ENCODE measurements at places on chromosomes 3 and 15.

DNA sequence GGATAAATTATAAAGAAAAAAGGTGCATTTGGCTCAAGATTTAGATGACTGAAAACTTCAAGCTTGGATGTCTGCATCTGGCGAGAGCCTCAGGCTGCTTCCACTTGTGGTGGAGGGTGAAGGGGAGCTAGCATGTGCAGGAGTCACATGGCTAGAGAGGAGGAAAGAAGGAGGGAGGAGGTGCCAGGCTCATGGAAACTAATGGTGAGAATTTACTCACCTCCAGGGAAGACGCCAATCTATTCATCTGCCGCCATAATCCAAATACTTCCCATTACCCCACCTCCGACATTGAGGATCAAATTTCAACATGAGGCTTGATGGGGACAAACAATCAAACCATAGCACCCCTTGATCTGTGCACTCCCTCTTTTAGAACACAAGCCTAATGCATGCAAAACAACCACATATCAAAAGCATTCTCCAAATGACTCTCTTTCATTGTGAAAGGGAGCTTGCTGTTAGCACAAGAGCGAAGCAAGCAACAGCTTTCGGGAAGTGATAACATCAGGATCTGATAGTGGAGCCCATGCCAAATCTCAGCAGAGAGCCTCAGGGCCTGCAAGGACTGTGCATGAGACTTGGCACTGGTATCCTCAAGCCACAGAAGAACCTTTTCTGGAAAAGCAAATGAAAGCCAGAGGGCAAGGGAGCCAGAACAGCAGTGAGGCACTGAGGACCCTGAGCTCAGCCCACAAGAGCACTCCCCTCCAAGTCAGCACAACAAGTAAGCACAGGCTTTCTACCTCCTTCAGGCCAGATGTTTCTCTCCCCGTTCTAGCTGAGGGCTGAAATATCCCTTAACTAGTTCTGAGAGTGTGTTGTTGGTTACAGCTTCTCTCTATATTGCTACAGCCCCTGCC lies 50.2 kb upstream of the THBS1 start:
- no peak for DNase-seq

DNA sequence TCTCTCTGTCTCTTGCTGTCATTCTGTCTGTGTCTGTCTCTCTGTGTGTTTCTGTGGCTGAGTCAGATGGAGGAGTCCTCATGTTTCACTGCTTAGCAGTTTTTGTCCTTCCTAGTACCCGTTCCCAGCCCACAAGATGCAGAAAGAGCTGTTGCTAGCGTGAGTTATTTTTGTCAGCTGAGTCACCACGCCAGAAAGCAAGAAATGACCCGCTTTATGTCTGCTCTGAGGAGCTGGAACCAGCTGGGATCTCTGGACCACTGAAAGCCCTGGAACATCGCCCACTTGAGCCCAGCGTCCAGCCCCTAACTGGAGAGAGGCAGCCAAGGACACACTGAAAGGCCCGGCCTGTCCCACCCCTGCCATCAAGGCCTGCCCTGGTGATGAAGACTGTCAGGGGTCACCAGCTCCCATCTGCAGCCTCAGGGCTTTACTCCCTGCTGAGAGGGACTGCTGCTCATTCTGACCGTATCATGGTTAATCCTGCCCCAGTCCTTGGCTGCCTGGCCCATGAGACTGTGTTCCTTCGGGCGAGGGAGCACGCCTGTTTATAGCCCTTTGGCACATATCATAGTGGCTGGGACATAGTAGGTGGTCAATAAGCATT lies 101.7 kb upstream of the TPM1 start:
- DNase-seq, result peak; percentile 96

- no peak for DNase-seq
Observed at GRCh38 chr3:33030802-33031201, 66.1 kb downstream of the GLB1 start.

DNA sequence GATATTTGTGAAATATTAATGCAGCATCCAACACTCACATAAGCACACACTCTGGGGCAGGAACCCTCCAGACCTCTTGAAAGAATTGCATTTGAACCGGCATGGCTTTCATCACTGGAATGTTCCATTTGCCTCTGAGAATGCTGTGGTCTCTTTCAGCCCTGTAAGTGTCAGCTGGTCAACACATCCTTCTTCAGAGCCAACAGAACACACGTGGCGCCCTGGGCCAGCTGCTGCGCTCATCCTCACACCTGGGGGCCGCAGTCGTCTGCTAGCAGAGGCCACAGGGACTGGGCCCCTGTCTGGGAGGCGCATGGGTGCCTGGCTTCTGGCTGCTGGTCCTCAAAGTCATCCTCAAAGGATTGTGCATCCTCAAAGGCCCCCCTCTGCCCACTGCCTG lies 71.4 kb upstream of the HERC1 start:
- DNase-seq, result no peak

DNA sequence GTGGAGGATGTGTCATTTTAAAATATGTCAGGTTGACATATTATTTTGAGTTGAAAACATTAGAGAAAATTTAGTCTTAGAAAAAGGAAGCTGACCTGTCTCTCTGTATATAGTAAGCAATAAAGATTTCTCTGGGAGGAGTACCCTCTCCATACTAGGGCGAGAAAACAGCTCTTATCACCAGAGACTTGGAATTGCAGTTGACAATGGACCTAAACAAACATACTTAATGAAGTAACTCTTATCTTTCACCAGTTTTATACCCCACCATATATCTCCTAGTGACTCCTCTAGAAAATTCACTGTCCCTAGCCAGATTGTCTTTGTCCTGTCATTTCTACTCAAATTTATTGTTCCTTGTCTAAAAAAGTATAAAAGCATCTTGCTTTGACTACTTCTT lies 7.2 kb upstream of the GATM start:
- no peak for DNase-seq

DNA sequence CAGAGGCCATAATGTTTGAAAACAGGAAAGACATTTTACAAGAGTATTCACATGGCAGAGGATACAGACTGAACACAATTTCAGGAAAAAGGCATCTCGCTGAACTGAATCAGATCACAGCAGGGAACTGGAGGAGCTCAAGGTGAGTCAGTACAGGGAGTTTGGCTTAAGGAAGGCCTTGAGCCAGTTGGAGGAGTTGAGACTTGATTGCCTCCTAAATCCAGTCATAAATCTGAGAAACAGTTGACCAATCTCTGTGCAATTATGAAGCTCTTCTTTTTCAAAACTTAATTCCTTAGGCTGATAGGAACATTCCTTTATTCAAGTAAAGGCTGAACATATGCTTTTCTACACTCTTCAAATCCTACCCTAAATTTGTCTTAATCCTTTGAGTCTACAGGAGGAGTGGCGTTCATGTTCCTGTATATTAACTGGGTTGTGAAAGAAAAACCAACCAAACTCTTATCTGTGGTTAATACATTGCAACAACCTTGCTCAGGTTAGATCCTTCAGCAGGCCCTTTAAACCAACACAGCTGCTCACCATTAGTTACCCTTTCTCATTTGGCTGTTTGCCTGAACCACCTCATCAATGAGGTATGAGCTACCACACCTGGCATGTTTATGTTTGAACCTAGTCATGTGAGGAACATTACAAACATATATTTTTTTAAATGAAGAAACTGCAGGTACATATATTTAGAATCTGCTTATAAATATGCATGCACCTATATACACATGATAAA lies 404.1 kb upstream of the ATP11B start:
- no peak for DNase-seq

GRCh38 chr15:77532846-77533245 lies 99.9 kb downstream of the LINGO1 start:
- no peak for DNase-seq

- no peak for DNase-seq
Observed at GRCh38 chr15:40925863-40926658, 3.1 kb upstream of the DLL4 start.

GRCh38 chr3:150508401-150508800 lies 37.9 kb downstream of the SERP1 start:
- DNase-seq, result no peak

GRCh38 chr3:187832202-187832601 lies 86.9 kb upstream of the BCL6 start:
- no peak for DNase-seq

DNA sequence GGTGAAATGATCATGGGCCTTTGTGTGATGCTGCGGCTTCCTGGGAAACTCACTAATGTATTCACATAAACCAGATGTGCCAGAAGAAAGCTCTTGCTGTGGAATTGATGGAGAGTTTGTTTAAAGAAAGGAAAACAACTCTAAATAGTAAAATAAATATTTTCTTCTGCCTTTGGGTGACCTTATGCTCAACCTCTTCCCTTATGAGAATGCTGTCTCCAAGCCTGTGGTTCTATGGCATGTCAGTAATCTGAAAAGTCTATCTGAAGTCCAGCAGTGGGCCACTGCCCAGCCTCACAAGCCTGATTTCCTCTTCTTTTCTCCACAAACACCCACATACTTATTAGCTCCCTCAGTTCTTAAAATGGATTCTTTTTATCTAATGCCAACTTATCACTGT lies 49.9 kb upstream of the PHLDB2 start:
- DNase-seq, result peak; percentile 35

DNA sequence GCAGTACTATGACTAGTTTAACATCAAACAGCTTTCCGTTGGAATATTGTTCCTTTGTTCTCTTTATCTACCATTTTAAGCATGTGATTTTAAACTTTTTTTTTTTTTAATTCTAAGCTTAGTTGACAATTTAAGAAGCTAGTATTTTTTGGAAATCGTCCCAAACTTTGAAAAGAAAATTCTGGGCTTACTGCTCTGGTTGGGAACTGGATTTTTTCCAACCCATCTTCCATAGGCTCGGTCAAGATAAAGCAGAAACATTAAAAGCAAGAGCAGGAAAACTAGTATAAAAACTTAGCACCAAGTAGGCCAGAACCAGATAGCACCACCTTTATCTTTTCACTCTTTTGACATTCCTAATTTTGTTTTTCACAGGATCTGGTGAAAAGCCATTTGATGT lies 49.9 kb downstream of the TSC22D2 start:
- no peak for DNase-seq

DNA sequence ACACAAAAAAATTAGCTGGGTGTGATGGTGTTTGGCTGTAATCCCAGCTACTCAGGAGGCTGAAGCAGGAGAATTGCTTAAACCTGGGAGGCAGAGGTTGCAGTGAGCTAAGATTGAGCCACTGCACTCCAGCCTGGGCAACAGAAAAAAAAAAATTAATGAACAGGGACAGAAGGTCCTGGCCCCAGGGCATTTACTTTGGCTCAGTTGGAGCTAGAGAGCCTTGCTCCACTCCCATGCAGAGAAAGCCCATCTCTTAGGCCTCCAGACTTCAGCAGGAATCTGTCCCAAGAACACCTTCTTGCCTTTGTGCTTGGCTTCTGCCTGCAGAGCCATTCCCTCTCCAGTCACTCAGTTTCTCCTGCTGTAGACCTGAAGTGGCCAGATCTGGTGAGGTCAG lies 8.7 kb downstream of the KLHDC8B start:
- no peak for DNase-seq

GRCh38 chr3:11197484-11197883 lies 43.2 kb downstream of the HRH1 start:
- no peak for DNase-seq

DNA sequence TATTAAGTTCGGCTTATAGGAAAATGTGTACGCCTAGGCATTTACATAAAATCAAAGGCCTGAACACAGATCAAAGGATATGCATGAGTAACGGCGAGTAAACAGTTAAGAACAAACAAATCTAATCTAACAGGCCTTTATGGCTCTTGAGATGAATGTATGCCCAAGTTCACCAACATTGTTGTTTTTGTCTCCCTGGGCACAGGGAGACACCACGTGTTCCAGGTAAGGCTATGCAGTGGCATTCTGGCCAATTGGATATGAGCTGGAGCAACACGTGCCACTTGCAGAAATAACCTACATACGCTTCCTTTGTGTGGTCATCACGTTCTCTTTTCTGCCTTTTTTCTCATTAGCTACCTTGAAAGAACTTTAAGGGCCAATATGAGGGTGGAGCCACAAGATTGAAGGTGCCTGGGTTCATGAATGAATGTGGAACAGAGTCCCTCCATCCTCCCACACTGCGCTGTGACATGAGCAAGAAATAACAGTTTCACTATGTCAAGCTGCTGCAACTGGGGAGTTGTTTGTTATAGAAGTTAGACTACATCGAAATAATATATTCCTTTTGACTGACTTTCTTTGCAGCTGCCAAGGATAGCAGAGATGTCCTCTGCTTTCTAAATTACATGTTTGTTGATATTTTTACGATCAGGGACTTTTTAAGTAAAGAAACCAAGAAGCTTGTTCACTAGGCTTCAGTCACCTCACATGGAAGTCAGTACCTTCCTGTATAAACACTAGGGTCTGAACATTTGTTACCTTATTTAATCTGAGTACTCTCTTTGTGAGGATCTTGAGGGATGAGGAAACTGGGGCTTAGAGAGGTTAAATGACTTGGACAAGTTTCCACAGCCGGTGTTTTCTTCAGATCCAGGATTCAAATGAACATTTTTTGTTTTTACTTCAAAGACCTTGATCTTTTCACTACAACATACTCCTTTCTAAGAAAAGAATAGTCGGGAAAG lies 427.5 kb upstream of the TBL1XR1 start:
- no peak for DNase-seq

- DNase-seq, result no peak
Observed at GRCh38 chr15:69849232-69849610, 248.5 kb downstream of the TLE3 start.

- DNase-seq, result no peak
Observed at GRCh38 chr3:100141586-100141985, 27.3 kb upstream of the FILIP1L start.

DNA sequence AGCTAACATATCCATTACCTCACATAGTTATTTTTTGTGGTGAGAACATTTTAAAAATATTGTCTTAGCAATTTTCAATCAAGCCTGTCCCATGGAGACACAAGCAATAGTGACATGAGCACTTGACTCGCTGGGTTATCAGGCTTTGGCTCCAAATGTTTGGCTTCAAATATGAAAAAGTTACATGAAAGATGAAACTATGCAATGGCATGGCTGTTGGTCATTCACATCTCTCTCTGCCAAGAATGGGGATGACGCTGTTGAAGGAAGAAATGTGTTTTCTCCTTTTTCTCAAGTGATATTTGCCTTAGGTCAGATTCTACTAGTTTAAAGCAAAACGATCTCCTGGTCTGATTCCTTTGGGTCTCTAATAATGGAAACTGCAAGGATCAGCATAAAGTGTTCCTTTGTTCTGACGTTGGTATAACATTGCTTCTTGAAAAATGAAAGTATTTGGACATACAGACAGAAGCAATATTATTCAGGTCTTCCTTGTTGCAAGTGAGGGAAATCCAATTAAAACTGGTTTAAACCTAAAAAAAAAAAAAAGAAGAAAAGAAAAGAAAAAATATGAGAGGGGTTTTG lies 71.2 kb downstream of the SSUH2 start:
- DNase-seq, result no peak

GRCh38 chr3:168812234-168812633 lies 716.5 kb upstream of the GOLIM4 start:
- DNase-seq, result no peak

- DNase-seq, result no peak
Observed at GRCh38 chr3:140695361-140696061, 17.6 kb downstream of the TRIM42 start.

DNA sequence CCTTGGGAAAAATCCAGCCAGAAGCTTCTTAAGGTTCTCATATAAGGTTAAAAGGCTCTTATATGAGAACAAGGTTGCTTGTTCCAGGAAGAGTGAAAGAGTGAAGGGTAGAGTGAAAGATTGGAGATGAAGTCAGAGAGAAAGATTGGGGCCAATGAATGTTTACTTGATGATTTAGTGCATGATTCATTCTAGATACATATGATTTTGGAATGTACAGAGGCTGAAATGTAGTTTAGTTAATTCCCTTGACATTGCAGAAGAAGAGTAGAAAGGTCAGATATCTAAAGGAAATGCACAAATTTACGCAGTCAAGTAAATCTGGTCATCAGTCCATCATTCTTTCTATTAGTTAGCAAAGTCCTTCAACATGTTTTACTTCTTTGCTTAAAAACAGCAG lies 619.8 kb upstream of the ZNF717 start:
- peak; percentile 53 for DNase-seq
